ENCODE measurements at places on chromosomes 5 and 9. TPM values are rescaled to one million over a fixed set of nuclear protein-coding genes. Genes with fewer than 3 reads are reported as not detected.

DNA sequence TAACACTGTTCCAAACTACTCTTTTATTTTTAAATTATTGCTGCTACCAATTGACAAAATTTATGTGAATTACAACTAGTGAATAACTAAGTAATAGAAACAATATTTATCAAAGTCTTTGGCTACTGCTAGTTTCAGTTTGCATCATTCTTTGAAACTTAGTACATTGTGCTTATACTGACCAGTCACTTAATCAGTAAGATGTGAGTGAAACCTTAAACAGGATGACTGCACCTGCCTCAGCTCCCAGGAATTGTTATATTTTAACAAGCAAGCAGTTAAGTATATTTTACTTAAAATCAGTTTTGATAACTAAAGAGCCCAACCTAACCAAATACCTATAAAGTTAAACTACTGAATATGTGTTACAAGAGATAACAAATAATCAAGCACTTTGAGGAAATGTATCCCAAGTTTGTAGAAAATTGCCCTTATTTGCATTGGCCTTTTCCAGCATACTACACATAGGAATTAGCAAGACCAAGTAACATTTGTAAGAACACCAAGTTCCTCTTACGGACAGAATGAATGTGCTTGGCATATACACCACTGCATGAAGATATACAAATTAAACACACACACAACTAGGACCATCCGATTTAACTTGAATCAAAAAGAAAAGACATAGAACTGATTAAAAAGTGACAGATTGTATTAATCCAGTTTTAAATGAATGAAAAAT is 545.5 kb upstream of the DAB2 start:
- no peak for DNase-seq

DNA sequence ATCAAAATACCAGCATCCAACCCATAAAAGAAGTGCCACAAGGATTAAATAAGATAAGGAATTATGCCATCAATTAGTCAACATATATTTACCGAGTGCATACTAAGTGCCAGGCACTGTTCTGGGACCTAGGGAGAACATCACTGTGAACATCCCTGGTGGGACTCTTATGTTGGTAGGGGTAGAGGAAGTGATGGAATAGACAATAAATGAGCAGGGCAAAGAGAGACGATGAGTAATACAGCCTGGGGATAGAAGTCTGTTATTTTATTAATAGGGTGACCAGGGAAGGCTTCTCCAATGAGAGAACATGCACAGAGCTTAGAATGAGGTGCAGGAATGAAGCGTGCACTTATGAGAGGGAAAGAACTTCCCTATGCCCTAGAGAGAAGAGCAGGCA is 47.4 kb upstream of the VLDLR start:
- no peak for DNase-seq

DNA sequence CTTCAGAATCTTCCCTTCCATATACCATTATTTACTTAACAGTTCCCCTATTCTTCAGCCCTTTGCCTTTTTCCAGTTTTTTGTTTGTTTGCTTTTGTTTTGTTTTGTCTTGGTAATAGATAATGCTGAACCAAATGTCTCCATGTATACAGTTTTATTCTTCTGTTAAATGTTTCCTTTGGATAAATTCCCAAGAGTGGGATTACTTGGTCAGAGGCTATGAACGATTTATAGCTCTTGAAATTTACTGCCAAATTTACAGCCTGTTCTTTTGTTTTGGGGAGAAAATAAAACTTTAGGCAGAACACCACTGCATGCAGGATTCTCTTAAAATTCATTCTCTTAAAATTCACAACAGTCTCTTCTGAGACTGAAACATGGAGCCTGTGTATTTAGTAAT is 38.6 kb downstream of the NR4A3 start:
- peak; percentile 11 for DNase-seq

DNA sequence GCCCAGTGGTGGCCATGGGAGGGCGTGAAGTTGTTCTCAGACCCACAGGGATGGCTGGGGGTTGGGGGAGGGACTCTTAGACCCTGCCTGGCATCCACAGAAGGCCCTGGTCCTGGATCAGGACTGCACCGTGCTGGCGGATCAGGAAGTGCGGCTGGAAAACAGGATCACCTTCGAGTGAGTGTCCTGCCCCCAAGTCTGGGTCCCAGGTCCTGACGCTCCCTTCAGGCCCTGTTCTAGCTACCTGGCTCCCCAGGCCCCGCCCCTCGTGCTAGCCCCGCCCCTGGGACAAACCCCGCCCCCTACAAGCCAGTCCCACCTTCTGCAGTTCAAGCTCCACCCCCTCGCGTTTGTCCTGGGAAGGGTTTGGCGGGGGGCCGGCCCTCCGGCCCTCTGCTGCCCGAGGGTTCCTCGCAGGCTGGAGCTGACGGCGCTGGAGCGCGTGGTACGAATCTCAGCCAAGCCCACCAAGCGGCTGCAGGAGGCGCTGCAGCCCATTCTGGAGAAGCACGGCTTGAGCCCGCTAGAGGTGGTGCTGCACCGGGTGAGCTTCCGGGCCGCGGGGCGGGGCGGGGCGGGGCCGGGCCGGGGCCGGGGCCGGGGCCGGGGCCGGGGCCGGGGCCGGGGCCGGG is 12.9 kb downstream of the RGS14 start:
- peak; percentile 78 for DNase-seq

The NRARP gene
- not detected for polyA plus RNA-seq

GRCh38 chr5:178192244-178192643 is 5.1 kb upstream of the GMCL2 start:
- no peak for DNase-seq

The IL9 gene
- not detected for polyA plus RNA-seq

The SLC25A2 gene
- not detected for polyA plus RNA-seq

The PCDHB2 gene
- polyA plus RNA-seq, result 2.9 TPM

DNA sequence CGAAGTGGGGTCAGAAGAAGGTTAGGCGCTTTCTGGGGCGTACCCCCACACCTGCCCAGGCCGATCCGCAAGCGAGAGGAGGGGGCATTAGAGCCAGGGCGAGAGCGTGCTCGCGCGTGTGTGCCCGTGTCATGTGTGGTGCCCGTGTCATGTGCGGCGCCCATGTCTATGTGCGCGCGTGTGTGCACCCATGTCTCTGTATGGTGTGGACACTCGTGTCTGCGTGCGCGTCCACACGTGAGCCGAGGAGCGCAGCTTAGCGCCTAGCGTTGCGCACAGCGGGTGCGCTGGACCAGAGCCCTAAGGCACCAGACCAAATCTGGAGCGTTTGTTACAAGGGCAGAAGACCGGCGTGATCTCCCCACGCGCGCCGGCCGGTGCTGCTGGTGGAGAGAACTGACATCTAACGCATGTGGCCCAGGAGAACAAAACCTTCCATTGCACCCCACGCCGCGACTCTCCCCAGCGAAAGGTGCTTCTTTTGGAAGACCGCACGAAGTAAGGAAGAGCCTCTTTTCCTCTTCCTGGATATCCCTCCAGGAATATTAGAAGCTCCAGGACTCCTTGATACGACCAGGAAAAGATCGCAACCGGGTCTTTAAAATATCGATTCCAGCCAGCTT is 644 bp downstream of the NIM1K start:
- peak; percentile 21 for DNase-seq

- DNase-seq, result no peak
These were observed 520.0 kb downstream of the SPOCK1 start for GRCh38 chr5:136979131-136979530.

- DNase-seq, result no peak
These were observed 2.3 kb downstream of the IFNB1 start for GRCh38 chr9:21075484-21075883.

The PCDHB3 gene
- polyA plus RNA-seq, result 2.4 TPM

GRCh38 chr5:38420691-38421390 is 135.6 kb downstream of the LIFR start:
- peak; percentile 38 for DNase-seq

GRCh38 chr9:90105773-90106172 is 501.0 kb downstream of the GADD45G start:
- DNase-seq, result peak; percentile 59

DNA sequence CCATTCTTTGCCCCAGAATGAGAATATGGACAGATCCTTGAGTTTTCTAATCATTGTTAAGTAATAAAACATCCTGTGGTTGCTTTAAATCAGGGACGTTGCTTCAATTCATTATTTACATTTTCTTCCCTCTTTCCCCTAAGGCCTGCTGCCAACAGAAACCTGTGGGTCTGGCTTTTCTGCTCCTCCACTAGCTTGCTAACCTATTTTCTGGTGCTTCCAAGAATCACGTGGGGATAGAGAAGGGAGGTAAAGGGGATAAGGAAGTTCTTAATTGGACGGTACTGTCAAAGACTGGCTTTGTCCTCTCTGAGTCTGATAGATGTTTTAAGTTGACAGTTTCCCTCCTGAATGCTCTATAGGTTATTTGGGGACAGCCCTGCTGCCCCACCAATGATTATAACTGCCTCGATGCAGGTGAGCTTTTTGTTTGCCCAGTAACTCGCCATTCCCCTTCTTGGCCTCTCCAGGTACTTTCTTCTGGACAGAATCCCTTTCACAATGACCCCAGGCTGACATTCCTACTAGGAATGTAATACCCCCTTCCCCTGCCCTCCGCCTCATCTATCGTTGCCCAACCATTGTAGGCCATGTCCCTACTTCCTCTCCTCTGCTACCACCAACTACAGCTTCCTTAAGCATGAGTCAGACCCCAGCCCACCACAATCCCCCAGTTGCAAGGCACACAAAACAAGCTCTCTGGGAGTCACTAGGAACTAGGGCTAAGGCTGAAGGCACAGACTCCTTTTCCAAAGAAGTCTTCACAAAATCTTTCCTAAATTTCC is 19.9 kb upstream of the CPEB4 start:
- DNase-seq, result no peak

The PTGES gene
- polyA plus RNA-seq, result 19.4 TPM

- no peak for DNase-seq
These were observed 38.2 kb downstream of the ETF1 start for GRCh38 chr5:138504799-138505198.

The BSPRY gene
- polyA plus RNA-seq, result 0.24 TPM

DNA sequence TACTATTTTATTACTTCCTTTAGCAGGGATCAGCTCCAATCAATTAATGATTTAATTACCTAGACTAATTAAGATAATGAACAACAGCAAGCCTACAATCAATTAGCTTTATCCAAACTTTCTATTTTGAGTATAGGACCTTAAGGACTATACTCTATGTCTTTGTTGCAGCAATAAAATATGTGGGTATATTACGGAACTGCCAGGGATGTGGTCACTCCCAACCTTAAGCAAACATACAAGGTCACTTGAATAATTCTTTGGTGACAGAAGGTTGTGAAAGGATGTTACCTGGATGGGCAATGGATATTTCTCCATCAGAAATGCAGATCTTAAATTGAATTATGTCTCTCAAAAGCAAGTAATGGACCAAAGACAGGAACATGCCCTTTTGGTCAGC is 907.4 kb upstream of the DMAC1 start:
- DNase-seq, result no peak

- no peak for DNase-seq
These were observed 99.4 kb downstream of the TMEM215 start for GRCh38 chr9:32882705-32883104.

The EMB gene
- 3.6 TPM for polyA plus RNA-seq

DNA sequence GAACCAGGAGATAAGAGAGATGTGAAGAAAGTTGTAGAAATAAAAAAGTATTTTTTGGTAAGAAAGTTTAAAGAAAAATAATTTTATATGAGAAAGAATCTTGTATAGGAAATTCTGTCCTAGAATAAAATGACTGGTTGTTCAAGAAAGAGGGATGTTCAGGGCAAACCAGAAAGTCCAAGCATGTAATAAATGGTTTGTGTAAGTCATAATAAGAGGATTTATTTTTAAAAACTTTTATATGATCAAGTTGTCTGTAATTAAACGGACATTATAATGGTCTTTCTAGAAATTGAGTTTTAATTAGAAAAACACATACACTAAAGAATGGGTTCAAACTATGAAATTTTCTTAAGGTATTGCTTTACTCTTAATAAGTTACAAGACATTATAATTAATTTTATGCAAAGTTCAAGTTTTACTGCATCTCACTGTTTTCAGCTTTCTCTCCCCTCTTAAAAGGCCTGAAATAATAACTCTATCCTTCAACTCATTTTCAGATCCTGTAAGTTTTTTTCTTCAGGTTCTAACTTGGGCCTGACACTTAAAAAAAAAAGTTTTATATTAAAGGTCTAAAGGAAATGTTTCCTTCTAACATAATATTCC is 56.1 kb upstream of the ZNF300 start:
- DNase-seq, result no peak

DNA sequence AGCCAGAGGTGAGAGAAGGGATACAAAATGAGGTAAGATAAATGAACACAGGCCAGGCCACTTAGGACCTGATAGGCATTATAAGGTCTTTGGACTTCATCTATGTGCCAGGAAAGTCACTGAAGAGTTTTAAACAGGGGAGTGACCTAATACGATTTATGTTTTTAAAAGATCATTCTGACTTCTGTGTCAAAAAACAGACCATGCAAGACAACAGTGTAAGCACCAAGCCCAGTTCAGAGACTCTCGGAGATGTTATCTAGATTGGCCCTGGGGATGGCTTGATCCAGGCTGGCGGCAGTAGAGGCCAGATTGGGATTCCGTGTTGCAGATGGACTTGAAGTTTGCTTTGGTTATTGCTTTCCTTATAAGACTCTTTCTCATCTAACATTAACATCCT is 43.0 kb upstream of the DPYSL3 start:
- no peak for DNase-seq

- peak; percentile 35 for DNase-seq
These were observed 402 bp downstream of the BRD8 start for GRCh38 chr5:138177941-138178515.

- DNase-seq, result no peak
These were observed 7.7 kb downstream of the PFN3 start for GRCh38 chr5:177392765-177393164.

DNA sequence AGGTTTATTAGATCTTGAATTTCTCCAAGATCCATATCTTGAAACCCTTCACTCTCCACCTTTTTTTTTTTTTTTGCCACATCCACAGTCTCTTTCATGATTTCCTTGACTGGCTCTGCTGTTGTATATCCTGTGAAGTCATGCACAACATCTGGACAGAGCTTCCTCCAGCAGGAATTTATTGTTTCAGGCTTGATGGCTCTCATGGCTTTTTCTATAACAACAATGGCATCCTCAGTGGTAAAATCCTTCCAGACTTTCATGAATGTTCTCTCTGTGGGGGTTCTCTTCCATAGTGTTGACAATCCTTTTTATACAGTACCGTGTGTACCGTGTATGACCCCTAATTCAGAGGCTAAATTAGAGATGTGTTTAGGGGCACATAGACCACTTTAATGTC is 24.0 kb downstream of the RANBP17 start:
- DNase-seq, result no peak

The RLN1 gene
- 0.25 TPM for polyA plus RNA-seq

The PCDHA5 gene
- polyA plus RNA-seq, result not detected

The PPP3R2 gene
- not detected for polyA plus RNA-seq

- DNase-seq, result no peak
These were observed 60.5 kb downstream of the CTSL start for GRCh38 chr9:87786423-87786822.

The GABRA6 gene
- polyA plus RNA-seq, result not detected

- no peak for DNase-seq
These were observed 26.0 kb downstream of the HABP4 start for GRCh38 chr9:96476013-96476412.

The CDX1 gene
- polyA plus RNA-seq, result 0.20 TPM

DNA sequence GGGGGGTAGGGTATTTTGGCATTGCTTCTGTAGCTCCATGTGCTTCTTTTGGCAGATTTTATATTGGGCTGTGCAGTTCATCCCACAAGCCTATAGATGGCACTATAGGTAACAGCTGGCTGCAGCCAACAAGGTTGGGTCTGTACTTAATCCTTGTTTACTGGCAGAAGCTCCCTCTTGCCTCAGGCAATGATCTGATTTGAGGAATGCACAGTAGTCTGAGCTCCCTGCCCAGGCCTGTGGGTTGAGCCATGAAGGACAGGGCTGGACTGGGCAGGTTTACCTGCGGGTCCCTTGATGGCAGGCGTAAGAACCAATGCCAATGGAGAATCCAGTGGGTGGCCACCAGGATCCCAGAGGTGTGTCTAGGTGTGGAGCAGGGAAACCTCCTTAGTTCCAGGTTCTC is 11.7 kb upstream of the OR1J2 start:
- DNase-seq, result no peak
